ENCODE measurements at places on chromosomes 11 and 22.

DNA sequence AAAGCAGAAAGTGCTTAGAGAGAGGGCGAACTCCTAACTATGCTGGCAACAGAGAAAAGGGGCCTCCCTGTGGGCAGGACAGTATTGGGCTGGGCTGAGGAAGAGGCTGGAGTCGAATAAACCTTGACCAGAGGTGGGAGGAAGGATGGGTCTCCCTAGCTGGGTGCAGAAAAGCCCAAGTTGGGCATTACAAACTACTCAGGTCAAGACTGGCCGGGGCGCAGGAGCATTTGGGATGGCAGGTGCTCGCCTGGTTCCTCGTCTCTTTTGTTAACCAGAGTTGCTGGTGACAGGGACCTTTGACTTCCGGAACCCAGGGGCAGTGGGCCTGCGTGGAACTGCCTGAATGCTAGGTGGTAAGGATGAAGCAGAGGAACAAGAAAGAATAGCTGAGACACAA lies 80.3 kb upstream of the SHISAL1 start:
- DNase-seq, result no peak

GRCh38 chr22:46935506-46936377 lies 173.3 kb downstream of the TBC1D22A start:
- no peak for DNase-seq

- no peak for DNase-seq
Measured at GRCh38 chr11:127027000-127027399, 26.4 kb upstream of the KIRREL3 start.

DNA sequence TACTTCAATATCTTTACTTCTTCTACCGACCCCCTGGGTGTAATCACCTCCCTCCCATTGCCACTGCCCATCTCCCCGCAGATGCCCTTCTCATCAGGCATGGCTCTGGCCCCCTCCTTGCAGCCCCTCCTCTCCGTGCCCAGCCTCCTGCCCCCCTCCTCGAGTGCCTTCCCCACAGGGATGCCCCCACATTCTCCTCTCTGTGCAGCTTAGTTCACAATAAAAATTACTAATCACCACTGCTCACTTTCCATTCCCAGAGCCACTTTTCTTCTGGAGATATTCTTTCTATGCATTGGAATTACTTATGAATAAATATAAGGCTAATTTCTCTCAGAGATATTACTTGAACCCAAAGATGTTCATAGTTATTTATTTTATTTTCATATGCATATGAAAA lies 22.1 kb downstream of the IFITM10 start:
- DNase-seq, result no peak

- no peak for DNase-seq
Measured at GRCh38 chr11:3989921-3990290, 104.7 kb upstream of the RRM1 start.

DNA sequence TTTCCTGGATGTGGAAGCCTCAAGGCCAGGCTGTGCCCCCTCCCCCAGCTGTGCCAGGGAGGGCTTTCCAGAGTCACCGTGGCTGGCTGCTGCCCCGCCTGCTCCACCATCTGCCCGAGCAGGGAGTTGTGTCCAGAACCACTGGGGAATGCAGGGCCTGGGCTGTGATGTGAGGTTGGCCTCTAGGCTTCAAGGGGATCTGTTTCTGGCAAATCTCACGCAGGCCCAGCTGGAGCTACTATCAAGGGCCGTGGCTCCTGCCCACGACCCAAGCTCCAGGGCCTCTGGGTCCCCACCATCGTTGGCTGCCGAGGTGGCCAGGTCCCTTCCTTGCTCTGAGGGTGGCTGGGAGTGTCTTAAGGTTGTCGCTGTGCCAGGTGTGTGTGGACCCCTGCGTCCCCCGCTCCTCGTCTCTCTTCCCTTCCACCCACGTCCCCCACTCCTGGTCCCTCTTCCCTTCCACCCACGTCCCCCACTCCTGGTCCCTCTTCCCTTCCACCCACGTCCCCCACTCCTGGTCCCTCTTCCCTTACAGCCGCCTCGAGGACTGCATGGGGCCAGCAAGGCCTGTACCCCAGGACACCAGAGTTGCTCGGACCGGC lies 6.1 kb downstream of the BRSK2 start:
- no peak for DNase-seq

DNA sequence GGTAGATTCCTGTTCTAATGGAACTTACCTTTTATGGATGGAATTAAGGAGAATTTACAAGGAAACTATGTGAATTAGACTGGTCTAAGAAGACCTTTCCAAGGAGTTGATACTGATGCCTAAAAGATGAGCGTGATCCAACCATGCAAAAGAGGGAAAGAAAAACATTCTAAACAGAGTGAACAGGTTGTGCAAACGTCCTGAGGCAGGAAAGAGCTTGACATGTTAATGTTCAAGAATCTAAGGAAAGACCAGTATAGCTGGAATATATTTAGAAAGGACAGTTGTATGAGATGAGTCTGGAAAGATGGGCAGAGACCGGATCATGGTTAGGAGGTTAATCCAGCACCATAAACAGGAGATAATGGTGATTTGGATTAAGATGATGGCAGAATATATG lies 1.3 kb downstream of the DDIAS start:
- DNase-seq, result no peak

GRCh38 chr11:28759311-28759710 lies 651.1 kb downstream of the METTL15 start:
- no peak for DNase-seq

- DNase-seq, result no peak
Measured at GRCh38 chr11:103959279-103959942, 77.0 kb upstream of the DDI1 start.

- no peak for DNase-seq
Measured at GRCh38 chr11:10650630-10651029, 42.9 kb downstream of the IRAG1 start.

GRCh38 chr11:131845255-131845654 lies 474.8 kb downstream of the NTM start:
- DNase-seq, result no peak

DNA sequence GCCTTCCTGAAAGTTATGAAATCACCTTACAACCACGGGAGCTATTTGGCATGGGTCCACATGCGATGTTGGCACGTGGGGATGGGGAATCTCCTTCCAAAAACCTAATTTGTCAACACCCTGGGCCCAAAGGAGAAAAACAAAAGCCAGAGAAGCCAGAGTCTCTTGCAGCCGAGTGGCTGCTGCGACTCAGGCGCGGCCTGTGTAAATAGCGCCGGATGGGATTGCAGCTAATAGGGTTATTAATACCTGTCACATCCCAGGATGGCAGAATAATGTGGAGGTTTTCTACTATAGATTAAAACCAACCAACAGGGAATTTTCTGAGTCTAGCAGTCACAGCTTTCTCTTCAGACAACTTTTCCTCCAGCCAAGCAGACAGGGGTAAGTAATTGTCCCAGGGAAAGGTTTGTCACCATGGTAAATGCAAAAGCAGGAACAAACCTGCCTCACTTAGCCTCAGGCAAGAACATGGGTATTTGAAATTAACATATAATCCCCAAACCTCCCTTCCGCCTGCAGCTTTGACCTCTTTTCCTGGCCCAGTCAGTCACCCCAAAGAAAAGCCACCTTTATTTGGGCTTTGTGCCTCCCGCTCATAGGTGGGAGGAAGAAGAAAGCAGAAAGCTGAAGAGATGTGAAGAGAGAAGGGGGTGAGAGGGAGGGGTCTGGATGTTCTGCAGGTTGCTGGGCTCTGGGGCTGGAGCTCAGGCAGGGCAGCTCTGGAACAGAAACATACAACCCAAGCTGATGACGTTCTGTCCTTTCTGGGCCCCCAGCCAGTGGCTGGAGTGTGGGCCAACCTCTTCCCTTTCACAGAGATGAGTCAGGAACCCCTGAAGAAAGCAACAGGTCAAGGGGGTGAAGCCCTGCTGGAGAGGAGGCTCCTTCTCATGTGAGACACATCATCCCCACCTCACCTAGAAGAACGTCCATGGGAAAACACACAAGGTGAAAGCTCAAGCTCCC lies 376.5 kb downstream of the NXPE2 start:
- DNase-seq, result no peak
